ENCODE measurements at places on chromosomes 3 and 15.

- DNase-seq = no peak
Measured at GRCh38 chr3:76365275-76365674, 579.9 kb upstream of the ZNF717 start.

- no peak for DNase-seq
Measured at GRCh38 chr3:112763258-112763657, 83.4 kb downstream of the CD200R1L start.

DNA sequence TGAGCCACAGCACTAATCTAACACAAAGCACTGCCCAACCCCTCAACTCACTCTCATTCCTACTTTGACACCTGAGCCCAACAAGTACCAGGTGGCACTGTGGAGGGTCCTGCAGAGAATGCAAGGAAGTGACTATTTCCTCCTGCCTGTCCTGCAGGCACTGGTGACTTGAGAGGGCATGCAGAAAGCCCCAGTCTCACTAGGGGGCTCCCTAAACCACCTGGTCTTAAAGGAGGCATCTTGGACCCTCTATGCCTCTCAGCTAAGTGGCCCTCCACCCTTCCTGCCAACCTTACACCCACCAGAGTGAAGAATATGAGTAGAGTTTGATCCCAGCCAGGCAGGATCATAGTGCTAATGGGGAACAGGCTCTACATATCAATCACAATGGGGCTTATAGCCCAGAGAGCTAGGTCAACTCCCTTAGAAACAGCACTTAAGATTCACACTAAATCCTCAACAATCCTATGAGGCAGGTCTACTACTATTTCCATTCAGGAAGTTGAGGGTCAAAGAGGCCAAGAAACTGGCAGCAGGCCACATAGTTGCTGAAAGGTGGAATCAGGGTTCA lies 15.2 kb downstream of the TRAIP start:
- DNase-seq = peak; percentile 49

DNA sequence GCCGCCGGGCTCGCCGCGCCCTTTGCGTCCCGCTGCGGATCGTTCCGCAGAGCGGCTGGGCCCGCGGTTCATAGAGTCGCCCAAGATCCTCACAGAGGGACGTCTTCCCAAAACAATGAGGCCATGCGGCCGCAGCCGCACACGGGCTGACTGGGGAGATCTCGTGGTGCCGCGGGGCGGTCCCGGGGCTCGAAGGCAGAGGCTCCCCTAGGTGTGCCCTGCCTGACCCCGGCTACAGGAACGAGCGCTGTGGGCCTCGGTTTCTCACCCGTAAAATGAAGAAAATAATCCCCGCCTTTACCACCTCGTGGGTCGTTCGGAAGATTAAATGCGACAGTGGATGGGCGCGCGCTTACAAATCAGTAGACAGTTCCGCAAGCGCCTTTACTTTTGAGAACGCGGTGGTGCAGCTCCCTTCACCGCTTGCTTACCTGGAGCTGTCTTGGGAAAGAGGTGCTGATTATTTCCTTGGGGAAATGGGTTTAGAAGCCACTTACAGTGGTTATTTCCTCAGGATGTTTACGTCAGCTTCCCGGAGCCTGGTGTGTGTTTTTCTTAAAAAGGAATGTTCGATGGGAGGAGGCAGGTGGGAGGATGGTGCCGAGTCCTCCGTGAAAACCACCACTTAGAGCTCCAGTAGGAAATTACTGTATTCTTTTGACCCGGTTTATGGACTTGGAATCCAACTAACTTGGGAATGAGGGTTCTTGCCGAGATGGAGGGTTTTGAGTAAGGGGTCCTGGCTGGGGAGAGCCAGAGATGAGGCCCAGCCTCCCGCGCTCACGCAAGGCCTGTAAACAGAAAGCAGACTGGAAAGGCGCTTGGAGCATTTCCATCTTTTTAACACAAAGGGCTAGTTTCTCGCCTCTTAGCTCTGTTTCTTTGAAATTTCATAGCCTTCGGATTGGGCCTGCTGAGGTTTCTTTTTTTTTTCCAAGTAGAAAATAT lies 1.9 kb upstream of the MEX3B start:
- no peak for DNase-seq

GRCh38 chr15:26634319-26634718 lies 138.5 kb downstream of the GABRB3 start:
- DNase-seq = no peak

GRCh38 chr3:117144853-117145252 lies 435.3 kb downstream of the TUSC7 start:
- DNase-seq = no peak
